ENCODE measurements at places on chromosomes 12 and 14. TPM values are rescaled to one million over a fixed set of nuclear protein-coding genes. Genes with fewer than 3 reads are reported as not detected.

A2ML1 gene
- 8.1 TPM for total RNA-seq

B4GALNT3 gene
- 14.1 TPM for total RNA-seq

KCNC2 gene
- 0.30 TPM for total RNA-seq

FGF6 gene
- not detected for total RNA-seq

DNA sequence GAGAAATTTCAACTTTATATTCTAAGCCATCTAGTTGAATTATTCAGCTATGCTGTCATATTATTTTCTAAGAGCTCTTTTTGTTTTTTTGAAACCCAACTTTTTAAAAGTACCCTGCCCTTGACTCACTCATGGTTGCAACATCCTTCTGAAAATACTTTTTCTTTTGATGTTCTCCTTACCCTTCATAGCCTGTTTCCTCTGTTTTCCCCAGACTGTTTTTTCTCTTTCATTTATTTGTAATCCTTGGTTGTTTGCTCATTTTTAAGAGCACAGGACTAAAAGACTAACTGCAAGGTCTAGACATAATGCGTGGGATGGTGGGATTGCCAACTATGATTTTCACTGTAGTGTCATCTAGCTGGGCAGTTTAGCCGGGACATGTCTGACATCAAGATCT is 21.2 kb upstream of the CDKL1 start:
- H3K27me3 ChIP-seq: no peaks in the 10 kb centered on the region
- DNase-seq: no peak
- no peaks in the 10 kb centered on the region for H3K36me3 ChIP-seq
- H3K27ac ChIP-seq: no peak overlapping the region

DNA sequence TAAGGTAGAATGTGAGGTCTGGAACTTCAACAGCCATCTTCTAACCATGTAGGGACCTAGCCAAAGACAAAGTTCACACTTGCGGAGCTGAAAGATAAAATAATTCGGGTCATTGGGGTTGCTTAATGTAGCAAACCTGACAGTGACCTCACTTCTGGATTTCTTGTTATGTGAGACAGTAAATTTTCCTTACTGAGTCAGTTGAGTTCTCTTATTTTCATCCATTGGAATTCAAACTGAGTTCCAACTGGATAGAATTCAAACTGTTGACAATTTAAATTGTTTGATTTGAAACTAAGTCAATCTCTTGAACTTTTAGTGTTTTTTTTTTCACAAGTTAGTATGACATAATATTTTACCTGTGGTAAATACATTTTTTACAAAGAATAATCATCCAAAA is 406.5 kb downstream of the ADAMTS20 start:
- H3K27ac ChIP-seq: no peak overlapping the region
- H3K27me3 ChIP-seq: no peaks in the 10 kb centered on the region
- no peak overlapping the region for H3K4me3 ChIP-seq

GRCh38 chr14:89214221-89214965 is 202.6 kb downstream of the FOXN3 start:
- no peak for DNase-seq
- no peak overlapping the region for H3K4me3 ChIP-seq
- H3K27me3 ChIP-seq: no peaks in the 10 kb centered on the region
- no peaks in the 10 kb centered on the region for H3K36me3 ChIP-seq
- no peak overlapping the region for H3K27ac ChIP-seq

DNA sequence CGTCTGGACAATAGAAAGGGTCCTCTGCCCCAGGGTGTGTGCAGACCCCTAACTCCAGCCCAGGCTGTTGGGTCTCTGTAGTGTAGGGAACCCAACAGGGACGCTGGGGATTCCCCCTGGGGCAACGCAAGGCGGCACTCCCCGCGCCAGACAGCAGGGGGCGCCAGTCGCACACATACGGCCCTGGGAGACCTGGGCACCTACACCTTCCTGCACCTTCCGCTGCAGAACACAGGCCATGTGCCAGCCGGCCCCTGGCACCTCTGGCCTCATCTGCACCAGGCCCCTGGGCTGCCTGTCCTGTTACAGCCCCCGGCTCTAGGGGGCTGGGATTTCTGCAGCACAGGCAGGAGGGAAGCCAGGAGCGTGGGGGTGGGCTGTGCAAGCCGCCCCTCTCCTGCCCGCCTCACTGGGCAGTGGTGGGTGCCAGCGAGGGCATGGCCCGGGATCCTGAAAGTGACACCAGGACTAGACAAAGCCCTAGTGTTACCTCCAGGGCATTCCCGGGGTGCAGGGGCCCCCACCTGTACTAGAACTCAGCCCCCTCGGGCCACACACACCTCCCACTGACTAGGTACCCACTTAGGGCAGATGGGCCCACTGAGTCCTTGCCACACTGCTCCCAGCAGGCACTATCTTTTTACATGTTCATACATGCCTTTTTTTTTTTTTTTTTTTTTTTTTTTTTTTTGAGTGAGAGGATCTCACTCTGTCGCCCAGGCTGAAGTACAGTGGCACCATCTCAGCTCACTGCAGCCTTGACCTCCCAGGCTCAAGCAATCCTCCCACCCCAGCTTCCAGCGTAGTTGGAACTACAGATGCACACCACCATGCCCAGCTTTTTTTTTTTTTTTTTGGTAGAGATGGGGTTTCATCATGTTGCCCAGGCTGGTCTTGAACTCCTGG is 37.5 kb downstream of the CCNK start:
- H3K36me3 ChIP-seq: peaks cover 19% of the 10 kb centered on the region
- peaks cover 11% of the 10 kb centered on the region for H3K4me1 ChIP-seq
- no peaks in the 10 kb centered on the region for H3K27me3 ChIP-seq
- peak; percentile 70 for DNase-seq

Data from tibial nerve (tissue), 4 donors.